ENCODE measurements at places on chromosomes 11 and 22. TPM values are rescaled to one million over a fixed set of nuclear protein-coding genes. Genes with fewer than 3 reads are reported as not detected.

TIGD3 gene
- total RNA-seq: 1.0 TPM

DNA sequence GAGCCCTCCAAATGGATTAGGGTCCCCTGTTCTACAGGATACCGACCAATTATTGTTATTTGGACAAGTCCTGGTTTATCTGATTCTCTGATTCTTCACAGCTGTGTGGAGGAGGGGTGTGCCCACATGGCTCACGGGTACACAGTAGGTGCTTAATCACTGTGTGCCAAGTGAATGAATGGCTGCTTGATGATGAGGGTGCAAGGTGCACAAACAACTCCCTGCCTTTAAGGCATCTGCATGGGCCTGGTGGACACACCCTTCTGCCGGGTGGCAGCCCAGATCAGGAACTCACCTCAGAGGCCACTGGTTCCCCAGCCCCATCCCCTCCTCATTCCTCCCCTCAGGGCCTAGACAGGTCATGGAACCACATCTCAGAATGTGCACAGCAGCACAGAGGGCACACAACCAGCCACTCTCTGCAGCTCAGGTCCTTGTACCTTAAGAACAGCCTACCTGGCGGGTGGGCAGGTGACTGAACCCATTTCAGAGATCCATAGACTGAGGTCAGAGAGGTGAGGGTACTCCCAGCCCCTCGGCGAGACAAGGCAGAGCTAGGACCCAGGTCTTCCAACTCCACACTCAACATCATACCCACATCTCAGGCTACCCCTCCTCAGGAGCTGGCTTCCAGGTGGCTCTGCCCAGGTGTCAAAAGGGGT, 50.3 kb downstream of the SHANK2 start:
- no peaks in the 10 kb centered on the region for H3K4me1 ChIP-seq
- no peak overlapping the region for H3K4me3 ChIP-seq
- no peaks in the 10 kb centered on the region for H3K27me3 ChIP-seq
- H3K36me3 ChIP-seq: no peaks in the 10 kb centered on the region
- H3K27ac ChIP-seq: no peak overlapping the region

DNA sequence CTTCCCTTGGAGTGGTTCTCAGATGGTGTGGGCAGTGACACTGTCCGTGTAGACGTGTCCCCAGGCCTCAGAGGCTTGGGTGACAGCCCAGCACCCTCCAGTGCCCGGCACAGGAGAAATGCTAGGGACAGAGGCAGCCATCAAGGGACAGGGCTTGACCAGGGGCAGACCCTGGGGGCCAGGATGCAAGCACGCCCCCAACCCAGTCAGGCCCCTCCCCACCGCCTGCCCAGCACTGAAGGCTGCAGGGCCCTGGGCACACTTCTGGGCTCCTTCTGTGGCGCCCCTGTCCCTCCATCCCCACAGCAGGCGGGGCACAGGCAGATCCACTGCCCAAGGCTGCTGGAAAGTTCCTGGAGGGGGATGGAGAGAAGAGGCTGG, 11.1 kb downstream of the IGF2 start:
- DNase-seq: no peak
- H3K4me3 ChIP-seq: no peak overlapping the region
- H3K27ac ChIP-seq: no peak overlapping the region
- H3K27me3 ChIP-seq: peaks cover 20% of the 10 kb centered on the region
- no peaks in the 10 kb centered on the region for H3K4me1 ChIP-seq

GRAP2 gene
- 193 TPM for total RNA-seq

- no peak for DNase-seq
- H3K27ac ChIP-seq: peak overlapping the region; percentile 71
- peaks cover 54% of the 10 kb centered on the region for H3K4me1 ChIP-seq
- no peaks in the 10 kb centered on the region for H3K36me3 ChIP-seq
Observed at GRCh38 chr11:65894034-65894591, 3.6 kb downstream of the CCDC85B start.

DNA sequence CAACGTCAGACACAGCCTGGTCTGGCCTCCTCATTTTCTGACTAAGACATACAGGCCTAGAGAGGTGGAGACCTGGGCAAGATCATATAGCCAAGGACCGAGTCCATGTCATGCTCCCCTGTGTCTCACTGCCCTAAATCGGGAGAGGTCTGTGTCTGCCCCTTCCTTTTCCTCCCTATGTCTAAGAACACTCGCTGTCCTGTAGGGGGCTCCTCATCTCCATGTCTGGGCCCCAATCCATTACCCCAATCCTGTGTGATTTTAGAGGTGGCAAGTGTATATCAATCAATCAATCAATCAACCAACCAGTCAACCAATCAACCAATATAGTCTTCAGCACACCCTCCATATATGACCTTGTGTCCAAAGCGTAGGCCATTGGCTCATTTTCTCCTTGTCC, 125.7 kb downstream of the KIRREL3 start:
- H3K4me3 ChIP-seq: no peak overlapping the region
- no peak overlapping the region for H3K27ac ChIP-seq

DPAGT1 gene
- 9.6 TPM for total RNA-seq

- no peak overlapping the region for H3K27ac ChIP-seq
- no peaks in the 10 kb centered on the region for H3K27me3 ChIP-seq
- H3K4me1 ChIP-seq: no peaks in the 10 kb centered on the region
- H3K36me3 ChIP-seq: no peaks in the 10 kb centered on the region
- DNase-seq: no peak
Observed at GRCh38 chr11:40877256-40877655, 582.2 kb downstream of the LRRC4C start.

GRCh38 chr11:125869521-125869920, 17.9 kb upstream of the HYLS1 start:
- H3K4me3 ChIP-seq: no peak overlapping the region
- no peaks in the 10 kb centered on the region for H3K27me3 ChIP-seq
- no peaks in the 10 kb centered on the region for H3K4me1 ChIP-seq
- H3K27ac ChIP-seq: no peak overlapping the region
- no peak for DNase-seq

OR4B1 gene
- total RNA-seq: not detected

DNA sequence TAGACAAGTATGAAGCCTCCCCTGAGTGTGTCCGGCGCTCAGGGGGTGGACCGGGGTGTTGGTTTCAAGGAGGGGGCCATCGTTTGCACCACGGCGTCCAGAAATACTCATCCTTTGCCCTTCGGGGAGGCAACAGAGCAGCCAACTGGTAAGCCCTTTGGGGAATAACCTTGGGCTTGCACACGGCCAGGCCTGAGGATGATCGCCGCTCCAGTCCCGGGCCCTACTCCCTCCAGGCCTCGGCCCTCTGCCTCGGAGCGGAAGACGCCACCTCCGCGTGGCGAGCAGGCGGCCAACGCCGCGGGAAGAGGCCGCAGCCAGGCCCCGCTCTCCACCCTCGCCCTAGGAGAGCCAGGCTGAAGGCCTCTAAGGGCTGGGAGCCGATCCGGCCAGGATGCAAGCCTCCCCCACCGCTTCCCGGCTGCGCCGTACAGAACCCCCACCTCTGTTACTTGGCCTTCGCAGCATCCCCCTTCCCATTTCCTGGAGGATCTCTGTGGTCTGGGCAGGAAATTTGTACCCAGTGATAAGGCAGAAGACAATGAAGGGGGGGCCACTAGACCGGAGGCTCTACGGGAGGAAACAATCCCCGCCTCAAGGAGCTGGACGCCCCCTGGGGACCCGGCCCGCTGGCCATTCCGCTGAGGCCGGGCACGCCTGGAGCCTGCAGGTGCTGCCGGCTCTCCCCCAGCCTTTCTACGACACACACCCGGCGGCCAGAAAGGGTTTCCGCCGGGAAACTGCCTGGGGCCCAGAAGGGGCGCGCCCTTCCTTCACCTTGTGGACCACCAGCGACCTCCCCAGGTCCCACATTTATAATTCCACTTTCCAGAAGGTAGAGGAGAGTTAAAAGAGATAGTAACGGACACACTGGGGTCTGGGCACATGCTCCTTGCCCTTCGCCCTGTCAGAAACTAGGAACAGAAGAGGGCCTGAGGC, 2.6 kb downstream of the ESAM start:
- no peak for DNase-seq
- H3K4me3 ChIP-seq: no peak overlapping the region

DNA sequence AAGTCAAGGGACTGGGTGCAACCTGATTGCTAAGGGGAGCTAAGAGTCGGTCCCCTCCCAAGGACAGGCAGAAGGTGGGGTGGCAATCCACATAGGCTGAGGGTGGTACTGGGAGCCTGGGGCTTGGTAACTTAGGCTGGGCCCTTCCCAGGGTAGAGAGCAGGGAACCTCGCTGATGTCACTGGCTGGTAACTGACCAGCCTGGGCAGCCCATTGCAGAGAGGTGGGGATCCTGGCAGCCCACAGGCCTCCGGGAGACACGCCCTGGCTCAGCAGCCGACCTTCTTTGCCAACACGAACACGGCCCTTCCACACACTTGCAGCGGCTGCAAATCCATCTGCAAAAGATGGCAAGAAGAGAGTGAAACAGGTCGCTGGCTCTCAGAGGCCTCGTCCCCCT, 25.4 kb downstream of the A4GALT start:
- no peaks in the 10 kb centered on the region for H3K36me3 ChIP-seq
- H3K4me3 ChIP-seq: no peak overlapping the region
- DNase-seq: no peak
- no peaks in the 10 kb centered on the region for H3K27me3 ChIP-seq

DNA sequence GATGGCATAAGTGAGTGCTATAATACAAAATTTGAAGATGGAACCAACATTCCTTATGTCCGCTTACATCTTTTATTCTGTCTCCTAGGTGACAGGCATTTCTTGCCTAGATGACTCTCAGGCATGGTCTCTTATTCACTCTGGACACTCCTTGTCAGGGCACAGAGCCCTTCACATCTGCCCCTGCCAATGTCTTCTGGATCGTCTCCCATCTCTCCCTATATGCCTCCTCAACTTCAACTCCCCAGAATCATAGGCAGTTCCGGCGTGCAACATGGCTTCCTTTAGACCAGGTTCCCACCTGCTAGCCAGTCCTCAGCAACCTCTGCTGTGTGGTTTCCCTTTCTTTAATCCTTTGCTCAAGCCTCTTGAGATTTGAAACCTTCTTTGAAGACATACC, 300.9 kb downstream of the TENM4 start:
- DNase-seq: peak; percentile 27
- H3K27me3 ChIP-seq: no peaks in the 10 kb centered on the region
- no peaks in the 10 kb centered on the region for H3K36me3 ChIP-seq

GRCh38 chr11:3130269-3131071, 34.6 kb downstream of the OSBPL5 start:
- peaks cover 41% of the 10 kb centered on the region for H3K36me3 ChIP-seq
- DNase-seq: no peak
- H3K27me3 ChIP-seq: no peaks in the 10 kb centered on the region
- no peak overlapping the region for H3K4me3 ChIP-seq

GRCh38 chr11:72744474-72744873, 7.7 kb downstream of the ARAP1 start:
- no peak overlapping the region for H3K27ac ChIP-seq
- peaks cover 51% of the 10 kb centered on the region for H3K4me1 ChIP-seq
- no peak for DNase-seq
- H3K36me3 ChIP-seq: no peaks in the 10 kb centered on the region
- no peaks in the 10 kb centered on the region for H3K27me3 ChIP-seq
- H3K4me3 ChIP-seq: no peak overlapping the region

BARX2 gene
- 0.14 TPM for total RNA-seq

EMID1 gene
- total RNA-seq: 4.7 TPM

DNA sequence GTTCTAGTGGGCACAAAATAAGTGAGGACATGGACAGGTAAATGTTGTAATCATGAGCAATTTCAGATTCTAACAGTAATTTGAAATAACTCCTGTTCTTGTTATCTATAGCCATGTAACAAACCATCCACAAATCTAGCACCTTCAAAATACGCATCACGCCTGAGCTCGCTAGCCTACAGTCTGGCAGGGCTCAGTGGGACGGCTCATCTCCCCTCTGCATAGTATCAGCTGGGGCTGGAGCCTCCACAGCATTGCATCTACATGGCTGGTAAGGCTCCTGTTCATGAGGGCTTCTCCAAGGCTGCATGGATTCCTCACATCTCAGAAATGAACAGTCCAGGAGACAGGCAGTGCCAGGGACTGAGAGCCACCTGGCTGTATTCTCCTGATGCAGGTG, 112.6 kb downstream of the KCNQ1 start:
- no peaks in the 10 kb centered on the region for H3K4me1 ChIP-seq
- H3K36me3 ChIP-seq: no peaks in the 10 kb centered on the region
- no peak for DNase-seq
- no peak overlapping the region for H3K4me3 ChIP-seq

DNA sequence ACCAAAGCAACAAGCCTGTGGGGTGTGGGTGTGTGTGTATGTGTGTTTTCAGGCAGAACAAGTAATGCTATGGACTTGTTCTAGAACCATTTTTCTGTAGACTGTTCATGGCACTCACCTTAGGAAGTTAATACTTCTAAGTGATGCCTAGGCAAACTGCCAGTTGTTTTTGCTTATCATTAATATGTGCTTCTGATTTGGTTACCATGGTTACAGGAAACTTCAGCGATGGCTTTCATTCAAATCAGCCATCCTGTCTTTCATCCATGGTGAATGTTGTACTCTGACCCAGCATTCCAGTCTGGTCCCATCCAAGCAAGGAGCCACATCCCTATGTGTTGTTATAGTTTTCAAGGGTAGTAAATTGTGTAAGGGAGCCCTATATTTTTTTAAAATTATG, 49.8 kb upstream of the ARHGAP20 start:
- no peak for DNase-seq
- no peak overlapping the region for H3K27ac ChIP-seq
- H3K27me3 ChIP-seq: no peaks in the 10 kb centered on the region
- no peak overlapping the region for H3K4me3 ChIP-seq
- H3K4me1 ChIP-seq: no peaks in the 10 kb centered on the region
